ENCODE measurements at places on chromosomes 16 and 17.

- peak; percentile 84 for DNase-seq
Observed at GRCh38 chr16:55569025-55569424, 2.5 kb downstream of the CAPNS2 start.

- DNase-seq: no peak
Observed at GRCh38 chr16:74607310-74607961, 522 bp upstream of the GLG1 start.

GRCh38 chr16:56728980-56729734 lies 772 bp upstream of the NUP93 start:
- peak; percentile 32 for DNase-seq

DNA sequence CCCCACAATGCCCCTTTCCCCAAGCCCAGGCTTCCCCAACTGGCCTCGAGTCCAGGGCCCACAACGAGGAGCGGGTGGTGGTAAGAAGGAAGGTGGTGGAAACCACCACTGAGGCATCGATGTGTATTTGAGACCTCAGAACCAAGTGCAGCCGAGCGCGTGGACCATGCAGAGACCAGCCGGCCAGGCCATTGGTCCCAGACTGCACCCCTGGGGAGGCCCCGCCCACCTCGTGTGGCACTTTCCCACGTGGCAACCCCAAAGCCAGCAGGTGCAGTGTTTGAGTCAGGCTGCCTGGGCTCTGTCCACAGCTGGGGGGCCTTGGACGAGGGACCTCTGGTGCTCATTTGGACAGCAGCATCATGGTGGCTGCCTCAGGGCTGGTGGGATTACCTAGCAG lies 28.1 kb upstream of the BAHCC1 start:
- no peak for DNase-seq

- no peak for DNase-seq
Observed at GRCh38 chr17:63483038-63483437, 6.2 kb downstream of the ACE start.

- no peak for DNase-seq
Observed at GRCh38 chr17:2344528-2344927, 7.2 kb downstream of the SGSM2 start.

DNA sequence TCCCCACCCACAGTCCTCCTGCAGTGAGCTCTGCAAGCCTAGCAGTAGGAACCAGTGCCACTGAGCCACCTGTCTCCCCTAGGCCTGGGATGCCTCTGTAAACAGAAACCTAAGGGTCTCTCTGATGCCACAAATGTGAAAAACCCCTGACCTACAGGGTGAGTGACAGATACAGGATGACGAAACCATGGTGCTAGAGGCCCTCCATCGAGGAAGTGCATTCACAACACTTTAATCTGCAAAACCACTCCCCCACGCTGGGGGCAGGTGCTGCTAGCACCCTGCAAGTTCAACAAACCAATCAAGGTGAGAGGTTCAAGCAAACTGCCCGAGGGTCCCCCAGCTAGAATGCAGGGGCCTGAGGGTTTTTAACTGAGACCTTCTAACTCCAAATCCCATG lies 59.5 kb downstream of the CDYL2 start:
- no peak for DNase-seq

DNA sequence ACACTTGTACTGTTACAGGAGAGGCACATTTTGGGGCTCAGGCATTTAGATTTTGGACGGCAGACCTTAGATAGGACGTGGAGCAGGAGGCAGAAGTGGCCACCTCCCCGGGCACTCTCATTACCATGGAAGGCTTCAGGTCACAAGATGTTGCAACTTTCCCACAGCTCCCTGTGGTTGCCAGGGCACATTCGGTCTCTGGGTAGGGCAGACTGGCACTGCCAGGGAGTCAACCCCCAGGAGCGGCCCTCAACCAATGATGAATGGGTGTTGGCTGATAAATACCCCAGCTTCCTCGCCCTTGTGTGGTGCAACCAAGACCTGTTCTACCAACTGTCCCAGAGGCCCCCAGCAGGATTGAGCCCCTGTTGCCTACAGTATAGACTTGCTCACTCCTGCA lies 11.2 kb downstream of the NAGPA start:
- no peak for DNase-seq

- no peak for DNase-seq
Observed at GRCh38 chr17:9055281-9055680, 34.0 kb downstream of the NTN1 start.

GRCh38 chr17:12062249-12062648 lies 41.6 kb downstream of the MAP2K4 start:
- no peak for DNase-seq

- no peak for DNase-seq
Observed at GRCh38 chr17:3669548-3669947, 936 bp downstream of the EMC6 start.

DNA sequence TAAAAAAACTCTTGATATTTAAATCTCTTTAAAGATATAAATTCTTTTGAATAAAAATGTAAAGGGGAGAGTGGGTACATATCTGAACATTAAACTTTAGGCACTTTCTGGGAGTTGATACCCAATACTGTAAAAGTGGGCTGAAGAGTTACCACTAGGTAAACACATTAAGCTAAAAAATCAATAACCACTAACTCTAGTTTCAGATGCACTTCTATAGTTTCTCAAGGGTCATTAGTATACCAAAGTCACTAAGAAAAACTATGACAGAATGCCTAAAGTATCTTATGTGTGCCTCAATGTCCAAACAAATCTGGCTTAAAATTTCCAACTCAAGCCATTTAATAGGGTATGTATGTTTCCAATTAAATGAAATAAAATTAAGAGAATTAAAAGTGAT lies 13.1 kb upstream of the CFDP1 start:
- DNase-seq: no peak

DNA sequence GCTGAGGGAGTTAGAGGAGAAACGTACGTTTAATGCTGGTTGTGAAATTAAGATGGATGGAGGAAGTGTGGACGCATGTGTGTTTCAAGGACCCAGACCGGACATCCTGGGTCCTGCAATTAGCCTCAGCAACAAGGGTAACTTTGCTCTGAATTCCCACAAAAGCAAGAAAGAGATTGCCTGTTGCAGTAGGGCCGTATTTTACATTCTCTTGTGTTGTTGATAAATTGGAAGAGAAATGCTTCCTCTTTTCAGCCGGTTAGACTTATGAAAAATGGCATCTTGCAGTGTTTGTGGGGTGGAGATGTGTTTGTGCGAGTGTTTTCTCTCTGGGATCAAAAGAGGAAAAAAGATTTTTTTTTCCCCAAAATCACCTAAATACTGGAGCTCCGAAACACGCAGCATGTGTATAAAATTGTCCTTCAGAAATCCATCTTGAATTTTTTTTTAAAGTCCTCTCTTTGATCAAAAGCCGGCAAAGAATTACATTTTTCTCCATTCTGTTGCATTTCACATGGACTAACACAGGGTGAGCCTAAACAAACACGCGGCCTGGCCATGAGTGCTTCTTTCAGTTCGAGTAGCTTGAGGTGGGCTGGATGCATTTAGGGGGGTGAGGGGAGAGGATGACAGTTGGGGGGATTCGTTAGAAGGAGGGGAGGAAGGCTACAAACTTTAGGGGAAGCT lies 251.6 kb downstream of the C16orf95 start:
- no peak for DNase-seq

GRCh38 chr16:27859020-27859419 lies 204.5 kb downstream of the GSG1L start:
- DNase-seq: no peak

- DNase-seq: no peak
Observed at GRCh38 chr16:63822818-63823217, 1299.0 kb downstream of the CDH11 start.

DNA sequence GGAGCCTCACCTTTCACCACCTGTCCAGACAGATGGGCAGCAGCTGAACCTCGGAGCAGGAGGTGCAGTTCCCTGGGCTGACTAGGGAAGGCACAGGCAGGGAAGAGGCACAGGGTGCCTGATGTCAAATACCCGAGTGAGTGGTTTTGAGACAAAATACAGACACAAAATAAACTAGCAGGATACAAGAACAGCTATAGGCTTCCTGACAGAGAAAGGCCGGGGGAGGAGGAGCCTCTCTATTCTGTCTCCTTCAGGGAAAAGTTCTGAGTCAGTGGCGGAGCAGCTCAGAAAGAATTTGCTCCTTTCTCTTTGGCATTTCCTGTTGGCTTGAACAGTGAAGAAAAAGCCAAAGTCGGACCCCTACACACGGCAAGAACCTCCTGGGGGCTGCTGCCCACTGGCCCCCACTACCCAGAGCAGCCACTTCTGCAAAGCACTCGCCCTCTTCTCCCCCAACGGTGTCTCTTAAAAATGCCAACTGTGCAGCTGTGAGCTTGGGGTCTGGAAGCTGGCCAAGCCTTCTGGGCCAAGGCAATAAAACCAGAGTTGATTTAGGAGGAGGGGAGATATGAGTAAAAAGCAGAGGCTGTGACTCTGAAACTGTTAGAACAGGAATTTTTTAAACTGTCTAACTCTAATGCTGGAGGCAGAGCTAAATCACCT lies 14.4 kb upstream of the FAAP100 start:
- peak; percentile 97 for DNase-seq

- no peak for DNase-seq
Observed at GRCh38 chr16:78306361-78306760, 206.9 kb downstream of the WWOX start.

- no peak for DNase-seq
Observed at GRCh38 chr16:22945361-22945760, 131.4 kb downstream of the HS3ST2 start.

DNA sequence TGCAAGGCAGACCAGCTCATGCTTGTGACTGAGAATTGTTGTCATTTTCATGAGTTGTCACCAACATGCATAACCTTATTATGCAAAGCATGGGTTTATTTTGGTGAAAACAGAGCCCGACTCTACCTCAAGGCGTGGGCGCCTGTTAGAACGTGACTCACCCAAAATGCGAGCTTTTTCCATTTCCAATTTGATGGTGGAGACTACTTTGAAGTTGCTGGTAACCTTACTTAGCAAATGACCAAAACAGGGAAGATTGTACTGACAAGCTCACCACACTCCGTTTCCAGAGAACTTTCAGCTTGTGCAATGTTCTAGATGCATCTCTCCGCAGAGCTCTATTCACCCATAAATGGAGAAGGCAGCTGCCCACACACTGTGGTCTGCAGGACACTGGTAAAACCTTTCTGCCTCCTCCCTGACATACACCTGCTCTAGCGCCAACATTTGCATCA lies 284.5 kb downstream of the MAF start:
- DNase-seq: no peak

DNA sequence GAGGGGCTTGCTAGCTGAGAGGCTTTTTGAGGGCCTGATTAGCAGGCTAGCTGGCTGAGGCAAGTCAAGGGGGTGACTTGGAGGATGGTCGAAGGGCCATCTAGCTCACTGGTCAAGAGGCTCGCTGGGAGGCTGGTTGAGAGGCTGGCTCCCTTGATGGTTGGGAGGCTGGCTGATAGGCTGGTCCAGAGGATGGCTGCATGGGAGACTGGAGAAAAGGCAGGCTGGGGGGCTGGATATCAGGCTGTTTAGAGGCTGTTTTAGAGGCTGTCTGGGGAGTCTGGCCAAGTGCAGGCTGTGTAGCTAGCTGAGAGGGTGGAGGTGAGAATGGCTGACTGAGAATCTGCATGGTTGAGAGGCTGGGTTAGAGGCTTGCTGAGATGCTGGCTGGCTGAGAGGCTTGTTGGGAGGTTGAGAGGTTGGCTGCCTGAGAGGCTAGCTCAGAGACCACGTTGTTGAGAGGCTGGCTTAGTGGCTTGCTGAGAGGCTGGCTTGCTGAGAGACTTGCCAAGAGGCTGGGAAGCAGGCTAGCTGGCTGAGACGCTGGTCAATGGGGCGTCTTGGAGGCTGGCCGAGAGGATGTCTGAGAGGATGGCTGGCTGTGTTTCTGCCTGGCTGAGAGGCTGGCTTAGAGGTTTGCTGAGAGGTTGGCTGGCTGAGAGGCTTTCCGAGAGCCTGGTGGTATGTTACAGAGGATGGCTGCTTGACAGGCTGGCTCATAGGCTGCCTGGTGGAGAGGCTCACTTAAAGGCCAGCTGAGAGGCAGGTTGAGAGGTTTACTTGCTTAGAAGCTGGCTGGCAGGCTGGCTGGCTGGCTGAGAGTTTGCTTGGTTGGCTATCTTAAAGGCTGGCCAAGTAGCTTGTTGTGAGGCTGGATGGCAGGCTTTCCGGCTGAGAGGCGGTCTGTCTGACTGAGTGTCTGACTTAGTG lies 36.6 kb upstream of the ACSM2B start:
- DNase-seq: no peak

- no peak for DNase-seq
Observed at GRCh38 chr16:10852948-10853347, 24.1 kb upstream of the CIITA start.

DNA sequence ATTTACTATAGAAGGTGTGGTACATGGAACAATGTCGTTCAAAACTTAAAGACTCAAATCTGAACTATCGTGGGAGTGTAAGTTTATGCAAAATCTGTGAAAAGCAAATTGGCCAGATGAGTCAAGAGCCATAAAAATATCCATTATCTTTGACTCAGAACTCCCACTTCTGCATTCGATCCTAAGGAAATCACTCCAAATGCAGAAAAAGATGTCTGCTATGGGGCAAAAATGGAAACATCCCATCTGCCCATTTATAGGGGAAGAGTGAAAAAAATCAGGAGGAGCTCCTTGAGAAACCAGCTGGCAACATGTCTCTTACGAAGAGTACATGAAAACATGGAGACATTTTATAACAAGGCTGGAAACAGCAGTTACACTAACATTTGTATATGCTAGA lies 43.6 kb upstream of the CCDC182 start:
- no peak for DNase-seq

GRCh38 chr16:31700200-31700529 lies 172.5 kb downstream of the AHSP start:
- DNase-seq: no peak

- DNase-seq: no peak
Observed at GRCh38 chr16:68097895-68098294, 12.7 kb downstream of the NFATC3 start.

- peak; percentile 40 for DNase-seq
Observed at GRCh38 chr17:55731586-55732250, 9.1 kb upstream of the TMEM100 start.

DNA sequence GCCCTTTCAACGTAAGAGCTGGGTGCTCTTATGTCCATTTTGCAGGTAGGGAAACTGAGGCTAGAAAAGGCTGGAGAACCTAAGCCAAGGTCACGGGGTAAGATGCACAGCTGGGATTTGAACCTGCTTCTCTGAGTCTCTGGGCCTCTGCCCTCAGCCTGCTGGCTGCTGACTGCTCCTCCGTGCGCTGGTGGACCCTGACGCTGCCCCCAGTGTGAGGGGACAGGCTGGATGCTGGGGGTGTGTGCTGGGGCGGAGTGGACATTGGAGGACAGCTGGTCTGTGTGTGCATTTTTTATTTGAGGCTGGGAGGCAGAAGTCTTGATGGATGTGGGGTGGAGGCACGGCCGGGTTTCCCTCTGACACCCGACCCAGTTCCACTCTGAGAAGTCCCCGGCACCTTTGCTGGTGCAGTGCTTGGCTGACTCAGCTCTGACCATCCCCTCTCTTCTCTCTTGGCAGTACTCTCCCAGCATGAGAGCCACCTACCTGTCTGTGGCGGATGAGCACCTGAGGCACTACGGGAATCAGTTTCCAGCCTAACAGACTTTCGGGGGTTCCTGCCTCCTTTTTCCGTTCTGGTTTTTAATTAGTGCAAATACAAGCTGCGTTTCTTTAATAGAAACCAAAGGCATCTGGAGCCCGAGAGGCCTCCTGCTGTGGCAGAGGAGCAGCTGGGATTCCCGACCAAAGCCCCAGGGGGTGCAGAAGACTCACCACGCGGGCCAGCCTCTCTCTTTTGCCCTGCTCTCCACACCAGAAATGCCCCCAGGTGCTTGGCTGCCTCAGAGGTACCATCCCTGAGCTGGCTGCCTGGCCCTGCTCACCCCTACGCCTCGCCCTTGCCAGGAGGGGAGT lies 14.1 kb upstream of the DNAI2 start:
- no peak for DNase-seq
